AG09319 (cell line): ENCODE measurements at places on chromosomes 7 and 10.

- no peak for DNase-seq
Measured at GRCh38 chr10:5447611-5448071, 35.3 kb downstream of the NET1 start.

DNA sequence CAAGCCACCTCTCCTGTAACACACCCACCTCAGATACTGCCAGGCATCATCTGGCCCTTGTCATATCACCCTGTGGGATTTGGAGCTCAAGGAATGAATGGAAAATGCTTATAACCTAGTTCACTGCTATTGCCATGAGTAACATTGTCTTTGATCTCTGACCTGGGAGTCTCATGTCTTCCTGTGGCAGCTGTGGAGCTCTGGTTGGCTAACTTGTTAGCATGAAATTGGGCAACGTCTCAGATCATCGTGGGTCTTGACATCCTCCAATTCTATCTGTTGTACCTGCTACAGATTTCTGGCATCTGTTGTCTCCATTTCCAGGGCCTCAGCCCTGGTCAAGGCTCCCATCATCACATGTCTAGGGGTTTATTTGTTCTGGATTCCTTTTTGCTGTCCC, 2.2 kb upstream of the TMEM270 start:
- DNase-seq: no peak

GRCh38 chr10:27197980-27198620, 42.5 kb downstream of the ACBD5 start:
- no peak for DNase-seq

GRCh38 chr7:1842321-1843221, 172.5 kb downstream of the ELFN1 start:
- DNase-seq: no peak

- DNase-seq: no peak
Measured at GRCh38 chr7:96547371-96547811, 162.3 kb downstream of the SEM1 start.

- no peak for DNase-seq
Measured at GRCh38 chr10:93995598-93996271, 2.0 kb downstream of the PLCE1 start.

- no peak for DNase-seq
Measured at GRCh38 chr10:110312206-110312605, 7.5 kb upstream of the SMNDC1 start.
